DMS79 treated with DMSO at 0.1 percent for 48 hours (cell line): ENCODE measurements at places on chromosomes 12 and 14.

- DNase-seq: no peak
These were observed 66.0 kb downstream of the CDC42BPB start for GRCh38 chr14:102991376-102991775.

DNA sequence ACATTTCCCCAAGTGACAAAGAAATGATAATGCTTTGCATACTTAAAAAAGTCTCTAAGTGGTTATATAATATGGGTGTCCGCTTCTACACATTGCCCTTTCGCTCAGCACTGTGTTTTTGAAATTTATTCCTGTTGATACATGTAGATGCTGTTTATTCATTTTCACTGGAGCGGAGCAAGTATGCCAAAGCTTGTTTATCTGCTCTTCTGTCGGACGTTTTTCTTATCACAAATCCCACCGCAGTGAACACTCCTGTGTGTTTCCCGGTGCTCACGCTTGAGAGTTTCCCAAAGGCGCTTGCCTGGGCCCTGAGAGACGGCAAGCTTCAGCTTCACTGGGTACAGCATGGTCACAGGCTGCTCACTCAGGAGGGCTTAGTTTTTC lies 50.2 kb downstream of the TPCN1 start:
- peak; percentile 50 for DNase-seq

DNA sequence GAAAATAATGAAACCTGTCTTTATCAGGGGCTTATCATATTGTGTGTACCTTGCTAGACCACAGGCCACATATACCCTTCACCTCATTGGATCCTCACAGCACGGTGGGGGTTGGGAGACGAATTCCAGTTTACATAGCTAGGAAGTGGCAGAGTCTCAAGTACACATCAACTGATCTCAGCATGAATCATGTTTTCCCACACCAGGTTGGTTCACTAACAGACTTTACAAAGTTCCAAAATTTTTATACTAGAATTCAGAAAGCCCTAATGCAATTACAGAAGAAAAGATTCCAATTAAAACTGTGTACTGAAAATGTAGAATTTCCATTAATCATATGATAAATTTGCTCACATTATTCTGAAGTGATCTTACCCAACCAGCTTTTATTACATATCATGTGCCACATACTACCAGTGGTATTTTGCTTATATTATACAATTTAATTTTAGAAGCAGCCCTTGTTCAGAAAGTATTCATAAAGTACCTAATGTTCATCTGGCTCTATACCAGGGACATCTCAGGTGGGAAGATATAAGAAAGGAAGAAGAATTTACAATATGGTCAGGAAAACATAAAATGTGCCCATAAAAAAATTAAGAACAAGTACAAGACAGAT lies 196.2 kb downstream of the ITPR2 start:
- no peak for DNase-seq

- peak; percentile 89 for DNase-seq
These were observed at the start of gene ARHGAP5 for GRCh38 chr14:32077081-32078022. TSS of gene ARHGAP5 (plus strand) at chr14:32077304. CDS start at chr14:32090670, 13,366 bp downstream.

- DNase-seq: no peak
These were observed 3.0 kb downstream of the FOXJ2 start for GRCh38 chr12:8035440-8036010.

GRCh38 chr14:61258985-61259384 lies 22.2 kb downstream of the TMEM30B start:
- no peak for DNase-seq

DNA sequence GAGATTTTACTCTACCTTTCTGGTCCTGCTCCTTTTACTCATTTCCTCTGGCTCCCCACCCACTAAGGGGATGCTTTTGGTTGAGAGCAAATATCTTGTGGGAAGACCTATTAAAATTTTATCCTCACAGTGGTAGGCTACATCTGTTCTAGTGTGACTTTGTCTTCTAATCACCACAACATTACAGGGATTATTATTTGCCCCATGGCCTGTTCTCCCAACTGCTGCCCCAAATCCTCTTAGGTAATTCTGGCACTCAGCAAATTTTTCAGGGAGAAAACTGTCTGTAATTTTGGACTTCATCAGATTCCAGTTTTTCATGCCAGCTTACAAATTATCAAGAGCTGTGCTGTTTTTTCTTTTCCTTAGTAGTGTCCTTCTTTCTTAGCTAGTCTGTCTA lies 172.3 kb downstream of the GPHN start:
- DNase-seq: no peak

DNA sequence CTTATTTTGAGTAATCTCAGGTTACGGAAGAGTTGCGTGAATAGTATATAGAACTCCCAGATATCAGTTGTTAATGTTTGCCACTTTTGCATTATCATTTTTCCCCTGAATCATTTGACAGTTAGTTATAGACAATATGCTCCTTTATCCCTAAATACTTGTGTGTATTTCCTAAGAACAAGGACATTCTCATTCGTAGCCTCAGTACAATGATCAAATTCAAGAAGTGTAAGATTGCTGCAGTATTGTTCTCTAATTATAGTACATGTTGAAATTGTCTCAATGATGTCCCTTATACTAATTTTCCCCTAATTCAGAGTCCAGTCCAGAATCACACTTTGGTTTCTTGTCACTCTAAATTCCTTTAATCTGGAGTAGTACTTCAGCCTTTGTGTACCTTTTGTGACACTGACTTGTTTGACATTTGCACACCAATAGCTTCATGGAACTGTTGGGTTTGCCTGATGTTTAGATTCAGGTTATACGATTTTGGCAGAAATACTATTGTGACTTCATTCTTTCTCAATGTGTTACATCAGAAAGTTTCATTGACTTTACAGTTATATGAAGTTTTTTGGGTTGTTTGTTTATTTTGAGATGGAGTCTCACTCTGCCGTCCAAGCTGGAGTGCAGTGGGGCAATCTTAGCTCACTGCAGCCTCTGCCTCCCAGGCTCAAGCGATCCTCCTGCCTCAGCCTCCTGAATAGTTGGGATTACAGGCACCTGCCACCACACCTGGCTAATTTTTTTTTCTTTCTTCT lies 13.1 kb downstream of the DYNC1H1 start:
- DNase-seq: no peak

GRCh38 chr14:53672526-53672925 lies 284.1 kb downstream of the BMP4 start:
- no peak for DNase-seq

GRCh38 chr12:119384340-119384739 lies 49.8 kb downstream of the CCDC60 start:
- no peak for DNase-seq

DNA sequence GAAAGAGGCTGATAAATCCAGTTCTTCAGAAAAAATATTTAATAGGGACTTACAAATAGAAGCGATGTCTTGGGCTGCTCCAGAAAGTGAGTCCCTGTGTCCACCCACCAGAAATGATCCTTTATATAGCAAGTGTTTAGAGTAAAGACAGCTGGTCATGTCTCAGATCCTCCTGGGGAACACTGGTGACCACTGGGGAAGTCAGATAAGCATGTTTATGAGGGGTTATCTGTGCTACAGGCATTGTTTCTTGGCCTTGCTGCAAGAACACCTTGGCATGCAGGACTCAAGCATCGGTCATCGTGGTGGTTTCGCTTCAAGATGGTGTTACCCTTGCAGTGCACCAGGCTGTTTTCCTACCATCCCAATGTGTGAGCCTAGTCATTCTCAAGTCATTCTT lies 27.2 kb downstream of the CPM start:
- no peak for DNase-seq

- no peak for DNase-seq
These were observed 156.3 kb downstream of the NUBPL start for GRCh38 chr14:31717294-31718085.

- DNase-seq: no peak
These were observed 37.3 kb downstream of the VDR start for GRCh38 chr12:47867495-47867941.

DNA sequence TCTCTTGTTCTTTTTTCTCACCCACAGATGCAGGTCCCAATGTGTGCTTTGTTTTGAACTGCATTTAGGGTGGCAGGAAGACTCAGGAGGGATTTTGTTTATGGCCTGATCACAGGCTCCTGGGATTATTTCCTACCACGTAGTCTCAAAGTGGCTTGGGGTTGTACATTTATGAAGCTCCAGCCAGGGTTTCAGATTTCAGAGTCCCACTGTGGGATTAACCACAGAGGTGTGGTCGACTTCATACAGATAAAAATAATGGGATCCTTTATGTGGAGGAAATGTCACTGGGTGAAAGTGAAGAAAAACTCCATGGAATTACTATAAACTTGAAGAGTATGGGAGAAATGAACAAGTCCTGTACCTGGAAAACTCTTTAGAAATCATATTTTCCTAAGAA lies 14.2 kb upstream of the PPP1R1A start:
- DNase-seq: no peak

GRCh38 chr12:11706509-11707379 lies 57.3 kb downstream of the ETV6 start:
- peak; percentile 87 for DNase-seq

GRCh38 chr12:124779161-124780141 lies 84.2 kb downstream of the SCARB1 start:
- no peak for DNase-seq

- DNase-seq: no peak
These were observed 14.9 kb downstream of the AKAP6 start for GRCh38 chr14:32343926-32344430.

DNA sequence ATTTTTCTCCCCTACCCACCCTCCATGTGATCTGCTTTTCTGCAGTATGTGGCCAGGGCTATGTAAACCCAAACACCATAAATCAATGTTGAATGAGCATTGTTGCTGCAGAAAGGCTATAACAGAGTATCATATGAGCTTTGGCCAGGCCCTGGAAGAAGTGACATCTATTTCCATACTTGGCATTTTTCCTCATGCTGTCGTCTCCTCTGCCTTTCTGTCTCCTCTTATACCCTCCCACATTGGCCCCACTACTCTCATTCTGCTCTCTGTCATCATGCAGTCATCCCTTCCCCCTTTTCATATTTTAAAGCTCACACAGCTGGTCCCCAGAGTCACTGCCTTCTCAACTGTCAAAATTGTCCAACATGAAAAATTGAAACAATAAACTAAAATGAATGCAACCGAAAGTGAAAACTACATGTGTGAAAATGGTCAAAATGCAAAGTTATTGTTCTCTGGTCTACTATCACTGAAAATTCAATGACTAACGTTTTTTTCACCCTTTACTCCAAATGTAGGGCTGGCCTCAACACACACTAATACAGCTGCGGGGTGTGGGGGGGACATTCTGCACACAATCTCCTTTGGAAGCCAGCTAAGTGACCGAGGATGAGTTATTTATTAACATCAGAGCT lies 290.7 kb upstream of the TMPO start:
- DNase-seq: no peak

GRCh38 chr14:20556500-20557211 lies 4.2 kb downstream of the RNASE9 start:
- DNase-seq: no peak

GRCh38 chr12:41981758-41982157 lies 162.9 kb downstream of the GXYLT1 start:
- DNase-seq: no peak

DNA sequence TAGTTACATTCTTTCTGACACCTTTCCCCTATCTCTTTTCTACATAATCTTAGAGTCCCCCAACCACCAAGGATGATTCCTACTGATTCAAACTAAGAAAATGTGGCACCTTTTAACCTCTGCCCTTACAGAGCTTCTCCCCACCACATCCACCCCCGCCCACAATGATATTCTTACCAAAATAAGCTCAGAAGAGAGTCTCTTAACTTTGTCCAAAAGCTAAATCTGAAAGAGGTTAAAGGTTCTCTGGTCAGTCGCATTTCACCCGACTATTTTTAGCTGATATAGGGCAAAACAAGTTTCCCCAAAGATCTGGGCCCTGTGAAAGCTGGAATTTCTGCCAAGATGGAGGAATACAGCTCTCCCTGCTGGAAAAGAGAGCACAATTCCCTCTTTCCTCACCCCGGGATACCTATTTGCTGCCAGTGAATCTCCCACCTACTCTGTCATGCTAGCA lies 128.6 kb downstream of the ZFP36L1 start:
- no peak for DNase-seq

DNA sequence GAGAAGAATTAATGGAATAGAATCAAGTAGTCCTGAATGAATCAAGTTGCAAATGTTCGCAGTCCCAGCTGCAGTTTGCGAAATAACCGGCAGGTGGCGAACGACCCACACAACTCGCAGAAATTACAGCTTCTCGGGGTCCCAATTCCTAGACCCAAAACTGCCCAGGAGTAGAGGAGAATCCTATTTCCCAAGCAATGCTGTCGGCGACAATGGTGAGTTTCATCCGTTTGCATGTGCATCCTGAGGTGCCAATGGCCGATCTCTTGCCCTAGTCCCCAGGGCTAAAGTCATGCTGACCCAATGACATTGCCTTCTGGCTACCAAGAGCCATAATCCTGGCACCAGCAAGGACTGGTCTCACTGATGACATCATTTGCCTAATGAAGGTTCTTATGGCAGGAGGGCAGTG lies 8.5 kb upstream of the ASCL1 start:
- peak; percentile 86 for DNase-seq

GRCh38 chr12:67590149-67590790 lies 58.3 kb upstream of the DYRK2 start:
- DNase-seq: peak; percentile 16

DNA sequence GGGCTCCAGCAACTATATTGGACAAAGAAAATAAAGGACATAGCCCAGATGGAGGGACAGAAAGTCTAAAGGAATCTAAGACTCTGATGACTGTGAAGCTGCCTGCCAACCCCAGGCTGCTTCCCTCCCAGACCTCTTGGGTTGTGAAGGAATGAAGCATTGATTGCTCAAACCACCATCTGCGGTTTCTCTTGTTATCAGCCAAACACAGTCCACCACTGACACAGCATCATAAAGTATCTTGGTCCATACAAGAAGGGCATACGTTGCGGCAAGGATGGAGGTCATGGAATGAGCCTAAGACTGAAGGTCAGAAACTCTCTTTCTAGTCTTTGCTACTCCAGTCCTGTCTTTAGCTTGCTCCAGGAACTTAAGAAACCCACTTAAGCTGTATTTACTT lies 58.5 kb upstream of the PLXNC1 start:
- no peak for DNase-seq

- DNase-seq: no peak
These were observed 42.9 kb upstream of the PPM1H start for GRCh38 chr12:62977883-62978282.

- no peak for DNase-seq
These were observed 271.1 kb upstream of the LRIG3 start for GRCh38 chr12:59191372-59191771.

GRCh38 chr12:17381211-17381610 lies 708.8 kb downstream of the RERGL start:
- DNase-seq: no peak
